ENCODE measurements at places on chromosomes 12 and 14.

DNA sequence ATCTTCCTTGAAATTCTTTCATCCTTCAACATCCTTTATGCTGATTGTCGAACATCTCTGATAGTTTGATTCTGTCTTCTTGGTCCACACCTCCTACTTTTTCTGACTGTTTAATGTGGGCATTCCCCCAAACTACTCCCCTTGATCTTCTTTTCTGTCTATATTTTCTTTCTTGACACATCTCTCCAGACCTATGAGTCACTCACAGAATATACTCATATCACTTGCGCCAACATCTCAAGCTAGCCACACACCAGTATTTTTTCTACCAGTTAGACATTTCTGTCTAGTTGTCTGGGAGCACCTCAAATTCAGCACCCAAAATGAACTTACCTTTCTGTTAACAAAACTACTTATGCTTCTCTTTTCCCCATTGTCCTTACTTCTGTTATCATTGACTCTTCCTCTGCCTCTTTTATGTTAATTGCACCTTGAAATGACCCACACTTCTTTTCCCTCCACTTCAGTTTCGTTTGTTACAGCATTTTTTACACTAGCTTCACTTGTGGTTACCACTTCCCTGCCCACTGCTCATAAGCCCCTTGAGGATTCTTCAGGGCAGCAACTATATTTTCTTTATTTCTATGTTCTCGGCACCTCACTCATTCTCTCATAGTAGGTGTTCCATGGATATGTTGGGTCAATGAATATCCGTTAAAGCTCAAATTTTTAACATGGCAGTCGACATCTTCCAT, 33.5 kb downstream of the TSHR start:
- DNase-seq: peak; percentile 51

- DNase-seq: no peak
Observed at GRCh38 chr12:105418229-105418628, 87.7 kb downstream of the C12orf75 start.

- no peak for DNase-seq
Observed at GRCh38 chr12:123058980-123059379, 78.5 kb downstream of the ARL6IP4 start.

DNA sequence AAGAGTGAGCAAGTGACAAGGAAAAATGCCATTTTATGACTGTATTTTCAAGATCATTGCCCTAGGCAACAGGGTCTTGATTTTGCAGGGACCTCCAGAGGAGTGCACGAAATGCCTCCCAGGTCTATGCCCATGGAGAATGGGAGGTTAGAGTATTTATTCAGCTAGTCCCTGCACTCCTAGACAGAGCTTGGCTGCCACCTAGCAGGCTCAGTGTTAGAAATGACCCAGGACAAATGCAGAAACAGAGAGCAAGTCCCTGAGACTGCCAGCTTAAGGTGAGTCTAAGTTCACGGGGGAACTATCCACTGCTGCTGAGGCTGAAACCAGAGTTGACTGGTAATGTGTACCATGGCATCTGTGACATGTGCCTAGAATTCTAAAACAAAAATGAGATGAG, 506.4 kb downstream of the MED13L start:
- peak; percentile 8 for DNase-seq

- DNase-seq: peak; percentile 24
Observed at GRCh38 chr12:98973395-98973794, 328.3 kb downstream of the APAF1 start.

DNA sequence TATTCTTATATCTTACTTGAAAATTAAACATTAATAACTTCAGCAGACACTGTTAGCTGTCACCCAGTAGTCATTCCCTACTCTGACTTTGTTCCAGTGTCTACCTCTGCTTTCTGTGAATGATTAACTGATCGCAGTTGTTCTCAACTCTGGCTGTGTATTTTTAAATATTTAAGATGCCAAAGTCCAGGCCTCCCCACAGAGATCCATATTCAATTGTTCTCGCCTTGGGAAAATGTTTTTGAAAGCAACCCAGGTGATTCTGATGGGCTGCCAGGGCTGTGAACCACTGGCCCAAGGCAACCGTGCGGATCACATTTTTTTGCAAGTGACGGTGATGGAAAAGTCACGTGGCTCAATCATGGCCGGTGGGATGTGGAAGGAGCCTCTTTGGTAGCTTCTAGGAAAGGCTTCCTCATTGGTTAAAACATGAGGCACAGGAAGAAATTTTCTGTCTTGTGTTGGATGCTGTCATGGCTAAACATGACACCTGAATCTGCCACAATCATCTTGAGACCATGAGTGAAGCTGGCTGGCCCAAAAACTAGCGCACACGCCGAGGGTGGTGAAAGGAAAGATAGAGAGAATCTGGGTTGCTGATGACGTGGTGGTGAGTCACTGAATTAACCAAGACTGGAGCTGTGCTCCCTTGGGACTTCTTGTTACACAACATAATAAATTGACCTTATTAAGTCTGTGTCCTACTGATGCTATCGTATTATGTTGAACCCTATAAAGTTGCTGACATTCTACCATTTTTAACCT, 37.2 kb downstream of the RDH12 start:
- peak; percentile 89 for DNase-seq

GRCh38 chr14:34365309-34365915, 96.6 kb downstream of the SPTSSA start:
- peak; percentile 29 for DNase-seq

- DNase-seq: no peak
Observed at GRCh38 chr12:13404111-13404628, 207.6 kb downstream of the EMP1 start.

DNA sequence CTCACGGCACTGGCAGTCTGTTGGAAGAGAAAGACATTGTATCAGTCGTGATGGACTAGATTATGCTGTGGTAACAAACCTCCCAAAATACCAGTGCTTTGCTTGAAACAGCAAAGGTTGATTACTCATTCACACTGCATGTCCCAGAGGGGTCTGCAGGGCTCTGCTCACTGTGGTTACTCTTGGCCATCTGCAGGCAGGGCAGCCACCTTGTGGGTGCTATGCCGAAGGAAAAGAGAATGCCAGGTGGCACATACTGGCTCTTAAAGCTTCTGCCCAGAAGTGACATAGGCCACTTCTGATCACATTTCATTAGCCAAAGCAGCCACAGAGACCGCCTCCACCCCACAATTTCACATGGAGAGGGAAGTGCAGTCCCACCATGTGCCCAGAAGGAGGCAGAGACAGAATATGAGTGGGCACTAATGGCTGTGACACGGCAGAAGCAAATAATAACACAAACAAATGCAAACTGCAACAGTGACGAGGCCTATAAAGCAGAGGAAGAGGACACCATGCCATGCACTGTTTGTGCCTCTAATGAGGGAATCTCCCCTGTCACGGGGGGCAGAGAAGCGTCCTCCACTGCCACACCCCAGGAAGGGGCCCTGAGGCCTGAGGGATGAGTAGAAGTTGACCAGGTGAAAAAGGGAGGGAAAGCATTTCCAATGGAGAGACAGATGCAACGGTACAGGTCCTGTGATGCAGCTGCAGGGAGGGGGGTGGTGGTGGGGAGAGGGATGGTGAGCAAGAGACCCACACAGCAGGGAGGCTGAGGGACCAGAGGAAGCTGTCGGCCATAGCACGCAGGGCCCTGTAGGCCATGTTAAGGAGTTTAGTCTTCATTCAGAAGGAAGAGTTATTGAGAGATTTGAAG, 51.7 kb upstream of the KICS2 start:
- DNase-seq: peak; percentile 45

GRCh38 chr12:88310069-88310468, 168.0 kb downstream of the TMTC3 start:
- no peak for DNase-seq

DNA sequence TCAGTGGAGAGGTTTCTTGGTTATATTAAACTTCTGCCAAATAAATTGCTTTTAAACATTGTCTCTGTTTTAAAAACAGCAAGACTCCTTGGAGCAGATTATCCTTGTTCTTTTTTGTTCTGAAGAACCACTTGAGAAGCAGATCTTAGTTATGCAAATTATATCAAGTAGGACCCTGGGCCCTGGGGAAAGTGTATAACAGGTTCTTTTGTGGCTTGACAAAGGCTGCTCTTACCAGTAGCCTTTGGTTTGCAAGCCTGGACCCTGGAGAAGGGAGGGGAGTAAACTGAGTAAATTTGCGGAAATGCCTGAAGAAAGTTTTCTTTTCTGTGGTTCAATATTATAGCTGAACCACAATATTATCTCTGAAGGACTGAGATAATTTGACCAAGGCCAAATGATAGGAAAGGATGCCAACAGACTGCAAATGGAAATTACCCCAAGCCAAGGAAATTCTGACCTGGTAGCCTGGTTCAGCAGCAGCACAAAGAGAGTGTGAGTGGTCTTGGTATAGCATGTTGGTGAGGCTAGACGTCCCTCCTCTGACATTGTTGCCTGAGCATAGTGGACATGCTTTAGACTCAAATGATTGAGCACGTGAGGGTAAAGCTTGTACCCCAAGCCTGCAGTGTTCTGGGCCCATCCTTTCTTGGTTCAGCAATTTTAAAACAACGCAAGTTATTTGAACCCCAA, 30.4 kb upstream of the SIX1 start:
- DNase-seq: no peak

- DNase-seq: peak; percentile 90
Observed at GRCh38 chr12:122980183-122981035, at the start of gene ARL6IP4. TSS of gene ARL6IP4 (plus strand) at chr12:122980681. CDS start at chr12:122981140, 459 bp downstream.

DNA sequence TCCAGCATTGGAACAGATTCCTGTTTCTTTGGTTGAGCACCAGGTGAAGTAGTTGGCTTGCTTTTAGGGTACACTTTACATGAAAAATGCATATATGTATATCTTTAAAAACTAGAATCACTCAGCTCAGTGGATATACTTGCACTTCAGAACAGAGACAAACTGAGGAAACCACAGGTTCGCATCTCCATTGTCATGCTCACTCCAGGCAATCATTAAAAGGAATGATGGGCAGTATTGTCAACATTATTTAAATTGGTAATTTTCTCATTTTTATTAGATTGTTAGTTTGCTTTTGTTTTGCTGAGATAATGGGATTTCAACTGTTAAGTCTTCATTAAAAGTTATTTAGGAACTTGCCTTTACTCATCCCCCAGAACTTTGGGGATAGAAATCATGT, 71.0 kb upstream of the NELL2 start:
- no peak for DNase-seq

DNA sequence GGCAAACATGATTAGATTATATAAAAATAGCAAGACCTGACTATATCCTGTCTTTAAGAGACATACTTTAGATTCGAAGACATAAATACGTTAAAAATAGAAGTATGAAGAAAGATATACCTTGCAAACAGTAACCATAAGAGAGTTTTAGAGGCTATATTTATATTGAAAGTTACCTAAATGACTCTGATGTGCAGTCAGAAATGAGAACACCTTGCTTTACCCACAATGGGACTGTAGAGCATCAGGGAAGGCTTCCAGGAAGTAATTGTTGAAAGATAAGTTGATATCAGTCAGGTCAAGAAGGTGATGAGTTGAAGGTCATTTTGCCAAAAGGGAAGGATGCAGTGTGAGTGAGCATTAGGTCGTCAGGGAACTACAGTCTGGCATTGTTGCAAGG, 110.2 kb downstream of the NEDD1 start:
- no peak for DNase-seq

- peak; percentile 46 for DNase-seq
Observed at GRCh38 chr12:31591380-31591901, 505 bp upstream of the DENND5B start.

- no peak for DNase-seq
Observed at GRCh38 chr14:52268279-52269061, 972 bp downstream of the PTGDR start.

GRCh38 chr12:12660201-12660600, 35.8 kb downstream of the GPR19 start:
- DNase-seq: no peak

- DNase-seq: no peak
Observed at GRCh38 chr12:91267039-91267438, 84.4 kb upstream of the DCN start.

GRCh38 chr12:104628831-104629135, 172.0 kb downstream of the CHST11 start:
- DNase-seq: no peak

DNA sequence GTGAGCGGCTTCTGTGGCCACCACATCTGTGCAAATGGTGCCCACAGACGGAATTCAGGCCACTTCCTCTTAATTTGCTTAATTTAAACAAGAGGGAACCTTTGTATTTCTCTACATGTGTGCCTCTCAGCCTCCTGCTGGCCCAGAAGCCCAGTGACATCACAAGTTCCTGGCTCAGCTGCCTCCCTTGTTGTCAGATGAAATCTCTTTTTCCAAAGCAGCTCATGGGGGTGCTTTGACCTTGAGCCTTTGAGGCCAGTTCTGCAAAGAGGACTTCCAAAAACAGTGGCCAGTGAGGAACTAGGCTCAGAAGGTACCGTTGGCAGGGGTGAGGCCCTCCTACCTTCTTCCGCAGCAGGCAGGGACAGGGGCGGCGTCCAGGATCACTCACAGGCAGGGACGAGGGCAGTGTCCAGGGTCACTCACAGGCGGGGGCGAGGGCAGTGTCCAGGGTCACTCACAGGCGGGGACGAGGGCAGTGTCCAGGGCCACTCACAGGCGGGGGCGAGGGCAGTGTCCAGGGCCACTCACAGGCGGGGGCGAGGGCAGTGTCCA, 35.0 kb upstream of the GALNT9 start:
- DNase-seq: peak; percentile 38

DNA sequence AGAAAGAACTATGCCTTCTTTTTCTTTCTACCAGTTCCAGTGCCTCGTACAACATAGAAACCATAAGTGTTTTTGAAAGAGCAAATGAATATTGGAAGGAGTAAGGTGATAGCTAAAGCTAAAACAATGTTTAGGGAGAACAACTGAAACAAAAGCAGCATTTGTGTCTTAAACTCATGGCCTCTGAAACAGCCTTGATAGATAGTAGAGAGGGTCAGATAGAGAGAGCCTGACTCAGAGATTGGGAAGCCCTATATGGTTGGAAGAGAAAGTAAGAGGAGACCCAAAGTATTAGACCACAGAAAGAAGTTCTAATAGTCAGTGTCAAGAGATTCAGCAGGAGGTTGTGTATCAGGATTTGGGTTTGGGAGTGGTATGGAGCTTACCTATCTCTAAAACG, 79.6 kb upstream of the IFNG-AS1 start:
- DNase-seq: no peak

- no peak for DNase-seq
Observed at GRCh38 chr12:105783983-105784947, 354.5 kb downstream of the NUAK1 start.

DNA sequence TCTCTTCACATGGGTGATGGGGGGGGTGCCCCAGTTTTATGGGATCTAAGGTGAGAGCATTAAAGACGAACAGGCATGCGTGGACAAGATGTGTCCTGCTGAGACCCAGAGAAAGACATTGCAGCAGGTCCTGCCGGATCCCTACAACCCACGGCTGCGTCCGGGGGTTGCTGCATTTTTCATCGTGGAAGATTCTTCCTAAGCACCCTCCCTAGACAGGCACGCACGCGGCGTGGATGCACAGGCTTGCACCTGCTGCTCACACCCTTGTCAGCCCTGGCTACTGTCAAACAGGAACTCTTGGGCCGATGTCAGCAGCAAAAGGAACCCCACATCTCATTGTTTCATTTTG, 280.6 kb upstream of the RTL1 start:
- DNase-seq: no peak

DNA sequence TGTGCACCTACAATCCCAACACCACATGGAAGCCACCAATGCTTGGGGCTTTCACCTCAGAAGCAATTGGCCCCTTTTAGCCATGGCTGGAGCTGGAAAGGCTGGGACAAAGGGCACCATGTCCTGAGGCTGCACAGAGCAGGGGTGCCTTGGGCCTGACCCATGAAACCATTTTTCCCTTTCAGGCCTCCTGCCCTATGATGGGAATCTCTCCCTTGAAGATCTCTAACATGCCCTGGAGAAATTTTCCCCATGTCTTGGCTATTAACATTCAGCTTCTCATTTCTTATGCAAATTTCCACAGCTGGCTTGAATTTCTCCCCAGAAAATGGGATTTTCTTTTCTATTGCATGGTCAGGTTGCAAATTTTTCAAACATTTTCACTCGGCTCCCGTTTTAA, 823.6 kb downstream of the GALC start:
- DNase-seq: no peak

Data from NB4 (cell line).